ENCODE measurements at places on chromosomes 12 and 14.

- no peak for DNase-seq
These were observed 232.7 kb downstream of the SEC23A start for GRCh38 chr14:38870296-38870836.

DNA sequence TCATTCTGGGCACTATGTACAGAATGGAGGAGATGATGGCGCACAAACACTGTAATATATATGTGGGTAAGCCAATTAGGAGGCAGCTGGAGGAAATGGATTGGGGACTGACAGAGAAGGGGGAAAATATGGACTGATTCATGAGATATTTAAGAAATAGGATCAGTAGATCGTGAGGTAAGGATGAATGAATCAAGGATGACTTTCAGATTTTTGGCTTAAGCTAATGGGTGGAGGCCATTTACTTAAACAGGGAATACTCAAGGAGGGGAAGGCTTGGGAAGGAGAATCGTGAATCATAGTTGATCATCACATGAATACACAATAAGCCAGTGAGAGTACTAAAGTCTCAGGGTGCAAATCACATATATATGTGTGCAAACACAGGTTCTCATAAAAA, 11.2 kb upstream of the GNPNAT1 start:
- no peak for DNase-seq

DNA sequence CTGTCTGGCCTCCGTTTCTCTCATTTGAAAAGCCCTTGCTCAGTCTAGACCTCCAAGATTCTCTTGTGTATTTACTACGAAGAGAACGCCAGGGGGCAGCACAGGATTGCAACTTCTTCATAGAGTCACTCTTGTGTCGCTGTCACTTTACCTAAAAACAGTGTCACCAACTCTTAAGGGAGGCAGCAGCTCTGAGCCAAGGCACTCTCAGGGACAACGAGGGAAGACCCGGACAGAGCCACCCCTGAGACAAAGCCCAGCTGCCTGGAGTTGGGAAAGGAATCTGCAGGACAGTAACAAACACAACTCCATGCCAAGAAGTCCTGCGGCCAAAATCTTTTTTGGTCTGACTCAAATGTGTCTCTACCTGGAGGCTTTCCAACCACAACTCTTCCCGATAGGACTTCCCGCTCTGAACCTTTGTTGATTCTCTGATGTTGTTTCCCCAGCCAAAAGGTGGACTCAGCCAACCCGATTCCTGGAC, 9.6 kb upstream of the RPAP3 start:
- DNase-seq = peak; percentile 64

GRCh38 chr12:27779920-27780611, at the start of the genes KLHL42 and MANSC4:
KLHL42 (plus strand) TSS chr12:27780233; CDS start chr12:27780331, 98 bp downstream.
MANSC4 (minus strand) TSS chr12:27780236; CDS start chr12:27771276, 8,960 bp downstream.
- peak; percentile 44 for DNase-seq

- DNase-seq = no peak
These were observed 73.4 kb downstream of the FRMD6 start for GRCh38 chr14:51725061-51725460.

- no peak for DNase-seq
These were observed 397.7 kb downstream of the MDGA2 start for GRCh38 chr14:47277703-47278102.

DNA sequence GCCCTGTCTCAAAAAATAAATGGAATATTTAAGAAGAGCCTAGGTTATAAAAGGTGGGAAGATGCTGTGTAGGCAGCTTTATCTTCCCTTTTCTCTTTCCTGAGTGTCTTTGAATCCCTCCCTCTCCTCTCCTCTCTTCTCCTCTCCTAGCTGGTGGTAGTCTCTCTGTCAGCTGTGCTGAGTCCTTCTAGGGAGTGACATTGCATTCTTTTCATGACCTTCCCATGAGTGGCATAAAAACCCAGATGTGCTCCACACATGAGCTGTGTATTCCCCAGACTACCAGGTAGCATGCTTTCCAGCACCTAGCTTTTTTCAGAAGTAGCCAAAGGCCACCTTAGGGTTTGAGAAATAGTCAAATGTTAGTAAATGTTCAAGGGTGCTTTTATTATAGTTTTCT, 23.6 kb downstream of the SAMD4A start:
- no peak for DNase-seq

- DNase-seq = peak; percentile 69
These were observed 11.1 kb downstream of the ACTN1 start for GRCh38 chr14:68968051-68968450.

GRCh38 chr14:88251650-88252049, 71.4 kb downstream of the KCNK10 start:
- DNase-seq = no peak

DNA sequence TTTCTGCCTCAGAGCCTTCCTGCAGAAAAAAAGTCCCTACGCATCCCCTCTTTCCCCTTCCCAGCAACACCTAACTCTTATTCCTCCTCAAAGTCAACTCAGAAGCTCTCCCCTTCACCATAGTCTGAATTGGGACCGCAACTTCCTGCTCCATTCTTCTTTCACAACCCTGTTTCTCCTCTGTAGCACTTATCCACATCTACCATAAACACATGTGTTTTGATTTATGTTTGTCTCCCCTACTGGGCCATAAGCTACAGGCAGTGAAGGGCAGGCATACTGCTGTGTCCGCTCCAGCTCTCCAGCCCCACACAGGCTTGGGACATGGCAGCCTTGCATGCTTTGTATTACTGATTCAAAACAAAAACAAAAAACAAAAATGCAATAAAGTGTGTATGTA, 5.9 kb downstream of the SDR9C7 start:
- no peak for DNase-seq

GRCh38 chr12:29242921-29243431, 93.9 kb downstream of the FAR2 start:
- DNase-seq = no peak

GRCh38 chr12:10115890-10116289, 14.1 kb downstream of the CLEC7A start:
- no peak for DNase-seq

GRCh38 chr14:29814156-29815015, 113.3 kb downstream of the PRKD1 start:
- DNase-seq = no peak

GRCh38 chr12:77965790-77966189, 135.1 kb downstream of the NAV3 start:
- no peak for DNase-seq

DNA sequence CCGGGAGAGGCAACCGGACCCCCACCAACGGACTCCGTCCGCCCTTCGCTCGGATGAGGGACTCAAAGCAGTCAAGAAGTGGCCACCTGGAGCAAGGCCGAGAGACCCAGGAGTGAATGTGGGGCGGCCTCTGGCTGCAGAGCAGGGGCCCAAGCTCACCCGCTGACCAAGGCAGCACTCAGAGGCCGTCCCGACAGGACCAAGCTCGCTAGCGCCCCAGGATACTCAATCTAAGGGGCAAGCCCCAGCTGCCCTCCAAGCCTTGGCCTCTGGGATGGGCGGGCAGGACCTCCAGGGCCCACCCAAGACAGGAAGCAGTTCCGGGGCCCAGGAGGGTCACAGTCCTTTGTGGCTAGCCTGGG, 936 bp downstream of the AKT1 start:
- no peak for DNase-seq

DNA sequence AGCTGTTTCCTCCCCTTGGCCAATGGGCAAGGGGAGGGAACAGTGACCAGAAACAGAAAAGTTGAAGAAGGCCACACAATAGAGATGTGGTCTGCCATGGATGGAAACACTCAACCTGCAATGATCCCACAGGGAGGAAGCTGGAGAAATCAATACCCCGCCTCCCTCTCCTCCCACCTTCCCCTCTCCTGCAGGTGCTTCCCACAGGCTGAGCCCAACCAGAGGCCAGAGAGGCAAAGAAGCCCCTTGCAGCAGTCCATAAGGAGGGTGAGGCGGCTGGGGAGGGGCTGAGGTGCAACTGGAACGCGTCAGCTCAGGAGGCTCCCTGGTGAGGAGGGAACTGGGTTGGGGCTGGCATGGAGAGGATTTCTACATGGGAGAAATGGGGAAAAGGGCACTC, 84.0 kb downstream of the RNF34 start:
- no peak for DNase-seq

Measured in T follicular helper cell (primary cell).